NCI-H1930 (cell line): ENCODE measurements at places on chromosomes 7 and 10.

- no peak for DNase-seq
Measured at GRCh38 chr7:34163956-34164355, 258.6 kb downstream of the BMPER start.

GRCh38 chr10:102735065-102735562 is 8.6 kb upstream of the WBP1L start:
- no peak for DNase-seq

DNA sequence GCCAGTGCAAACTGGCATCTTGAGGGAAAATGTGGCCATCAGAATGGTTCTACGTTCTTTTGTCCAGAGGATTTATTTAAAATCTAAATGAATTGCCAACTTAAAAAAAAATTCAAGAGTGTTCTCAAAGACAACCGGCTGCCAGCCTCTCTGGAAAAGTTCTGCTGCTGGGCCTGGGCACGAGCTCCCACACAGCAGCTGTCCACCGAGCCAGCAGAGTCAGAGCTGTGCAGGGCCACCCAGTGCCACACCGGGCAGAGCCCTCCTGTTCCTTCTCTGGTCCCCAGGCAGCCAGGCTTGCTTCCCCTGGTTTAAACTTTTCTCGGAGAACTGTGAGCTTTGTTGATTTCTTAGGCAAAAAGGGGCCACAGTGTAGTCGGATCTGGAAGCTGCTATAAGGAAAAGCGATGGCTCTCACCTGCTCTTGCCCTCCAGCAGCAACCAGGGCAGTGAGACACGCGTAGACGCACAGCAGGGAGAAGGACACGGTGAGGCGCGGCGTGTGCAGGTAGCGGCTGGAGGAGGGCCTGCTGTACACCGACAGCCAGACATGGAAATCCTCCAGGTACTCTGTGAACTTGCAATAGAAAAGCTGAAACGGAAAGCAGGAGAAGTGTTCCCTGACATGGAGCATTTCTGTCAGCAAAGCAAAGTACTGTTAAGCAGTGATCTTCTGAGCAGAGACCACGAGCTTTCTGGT is 111.6 kb downstream of the PKD1L1 start:
- no peak for DNase-seq

GRCh38 chr10:114821915-114822443 is 399 bp downstream of the FHIP2A start:
- DNase-seq, result no peak

- DNase-seq, result no peak
Measured at GRCh38 chr10:71608819-71609768, 110.5 kb downstream of the C10orf105 start.

DNA sequence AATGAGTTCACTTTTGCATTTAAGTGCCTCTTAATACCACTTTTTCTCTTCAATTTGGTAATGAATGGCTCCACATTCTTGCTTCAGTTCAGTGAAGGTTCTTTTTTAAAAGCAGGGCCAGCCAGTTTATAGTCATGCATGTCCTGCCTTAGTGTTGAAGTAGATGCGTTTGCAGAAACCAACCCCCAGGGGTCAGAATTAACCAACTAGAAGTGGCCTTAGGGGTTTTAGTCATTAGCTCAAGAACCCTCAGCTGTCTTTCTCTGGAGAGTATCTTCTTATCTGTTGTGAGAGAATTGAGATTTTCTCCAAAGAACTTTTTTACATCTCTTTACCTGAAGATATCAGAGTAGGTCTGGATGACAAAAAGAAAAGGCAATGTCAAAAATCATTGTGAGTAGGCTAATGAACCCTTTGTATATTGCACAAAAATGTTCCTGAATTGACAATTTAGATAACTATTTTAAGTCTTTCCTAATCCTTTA is 82.2 kb downstream of the PIK3CG start:
- DNase-seq, result peak; percentile 65

GRCh38 chr10:109953766-109954165 is 30.5 kb upstream of the XPNPEP1 start:
- DNase-seq, result no peak

GRCh38 chr7:19377611-19378344 is 232.6 kb upstream of the FERD3L start:
- no peak for DNase-seq
